ENCODE measurements at places on chromosomes 12 and 14.
A peak's percentile ranks its signal among the peaks of the same experiment; 100 is the strongest.

DNA sequence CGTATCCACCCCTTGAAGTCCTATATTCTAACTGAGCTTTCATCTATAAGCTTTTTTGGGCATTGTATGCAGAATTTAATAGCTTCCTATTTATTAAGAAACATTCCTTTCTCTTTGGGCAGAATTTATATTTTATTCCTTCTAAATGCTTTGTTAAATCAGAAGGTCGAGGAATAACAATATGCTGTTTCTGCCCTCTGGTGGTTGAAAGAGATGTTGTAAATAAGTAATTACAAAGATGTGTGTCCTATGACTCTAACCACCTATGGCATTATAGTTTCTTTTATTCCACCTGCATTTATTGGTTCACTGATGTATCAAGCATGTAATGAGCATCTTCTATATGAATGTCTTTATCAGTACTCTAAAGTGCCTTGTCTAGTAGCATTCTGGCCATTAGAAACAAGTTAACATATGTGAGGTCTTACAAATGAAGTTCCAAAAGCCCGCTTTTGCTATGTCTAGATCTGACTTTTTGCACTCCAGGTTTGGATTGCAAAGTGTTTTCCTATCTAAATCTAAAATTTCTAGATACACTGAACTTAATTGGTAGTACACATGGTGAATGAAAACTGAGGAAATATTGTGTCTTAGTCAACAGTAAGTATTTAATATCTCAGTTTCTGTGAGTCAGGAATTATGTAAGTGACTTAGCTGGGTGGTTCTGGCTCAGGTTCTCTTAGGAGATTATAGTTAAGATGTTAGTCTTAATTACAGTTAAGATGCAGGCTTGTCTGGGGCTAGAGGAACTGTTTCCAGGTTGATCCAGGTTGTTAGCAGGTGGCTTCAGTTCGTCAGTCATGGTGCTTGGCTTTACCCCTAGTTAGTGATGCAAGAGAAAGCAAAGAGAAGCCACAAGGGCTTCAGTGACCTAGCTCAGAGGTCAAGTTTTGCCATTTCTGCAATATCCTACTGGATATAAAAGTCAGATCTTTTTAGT lies 57.5 kb downstream of the PLEKHA5 start:
- peak; percentile 58 for DNase-seq

DNA sequence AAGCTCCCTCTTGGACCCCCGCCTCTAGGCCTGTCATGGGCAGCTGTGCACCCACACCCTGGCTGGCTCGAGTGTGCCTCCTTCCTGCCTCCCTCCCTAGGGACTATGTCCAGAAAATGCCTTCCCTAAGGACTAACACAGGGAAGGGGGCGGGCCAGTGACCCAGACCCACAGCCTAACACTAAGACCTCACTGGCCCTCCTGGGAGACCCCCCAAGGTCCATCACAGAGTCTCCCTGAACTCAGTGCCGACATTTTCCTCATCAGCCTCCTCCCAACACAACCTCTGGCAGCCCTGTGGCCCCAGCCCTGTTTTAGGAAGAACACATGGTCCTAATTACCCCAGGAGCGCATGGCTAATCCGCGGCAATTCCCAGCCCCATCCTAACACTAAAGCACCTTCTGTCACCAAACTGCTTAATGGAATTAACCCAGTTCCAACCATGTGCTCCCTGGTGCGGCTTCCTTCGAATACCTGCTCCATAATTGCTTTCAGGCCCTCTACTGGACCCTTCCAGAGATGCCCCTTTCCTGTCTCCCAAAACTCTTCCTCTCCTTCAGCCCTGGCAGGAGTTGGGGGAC lies 5.6 kb downstream of the MSI1 start:
- DNase-seq: no peak

DNA sequence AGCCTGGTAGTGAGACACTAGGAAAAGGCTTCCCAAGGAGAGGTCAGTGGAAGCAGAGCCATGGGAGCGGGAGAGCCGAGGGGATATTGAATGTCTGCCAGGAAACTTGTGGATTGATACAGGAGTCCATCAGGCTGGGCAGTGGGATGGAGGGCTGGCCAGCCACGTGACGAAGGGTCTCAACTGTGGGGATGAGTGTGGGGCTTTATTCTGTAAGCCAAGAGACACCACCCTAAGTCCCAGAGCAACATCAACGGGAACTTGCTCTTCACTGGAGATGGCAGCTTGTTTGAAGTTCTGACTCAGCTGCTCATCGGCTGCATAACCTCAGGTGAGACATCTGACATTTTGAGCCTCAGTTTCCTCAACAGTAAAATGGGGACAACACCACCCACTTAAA lies 197.8 kb downstream of the VRK1 start:
- DNase-seq: no peak

DNA sequence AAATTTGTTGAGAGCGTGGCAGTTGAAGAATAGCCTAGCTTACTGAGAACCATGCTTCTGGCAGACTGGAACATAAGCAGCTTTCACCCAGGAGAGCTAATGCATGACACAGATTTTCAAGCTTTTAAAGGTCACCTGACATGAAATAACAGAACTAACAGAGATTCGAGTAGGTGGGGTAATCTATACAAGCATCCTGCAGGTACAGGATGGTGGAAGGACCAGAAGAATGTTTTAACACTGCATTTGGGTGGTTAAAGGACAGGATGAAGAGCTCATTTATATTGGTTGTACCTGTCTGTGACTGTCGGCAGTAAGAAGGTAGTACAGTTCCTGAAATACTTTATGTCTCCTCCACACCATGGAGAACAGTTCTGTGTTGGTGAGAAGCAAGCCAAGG lies 8.9 kb downstream of the PELI2 start:
- DNase-seq: no peak

DNA sequence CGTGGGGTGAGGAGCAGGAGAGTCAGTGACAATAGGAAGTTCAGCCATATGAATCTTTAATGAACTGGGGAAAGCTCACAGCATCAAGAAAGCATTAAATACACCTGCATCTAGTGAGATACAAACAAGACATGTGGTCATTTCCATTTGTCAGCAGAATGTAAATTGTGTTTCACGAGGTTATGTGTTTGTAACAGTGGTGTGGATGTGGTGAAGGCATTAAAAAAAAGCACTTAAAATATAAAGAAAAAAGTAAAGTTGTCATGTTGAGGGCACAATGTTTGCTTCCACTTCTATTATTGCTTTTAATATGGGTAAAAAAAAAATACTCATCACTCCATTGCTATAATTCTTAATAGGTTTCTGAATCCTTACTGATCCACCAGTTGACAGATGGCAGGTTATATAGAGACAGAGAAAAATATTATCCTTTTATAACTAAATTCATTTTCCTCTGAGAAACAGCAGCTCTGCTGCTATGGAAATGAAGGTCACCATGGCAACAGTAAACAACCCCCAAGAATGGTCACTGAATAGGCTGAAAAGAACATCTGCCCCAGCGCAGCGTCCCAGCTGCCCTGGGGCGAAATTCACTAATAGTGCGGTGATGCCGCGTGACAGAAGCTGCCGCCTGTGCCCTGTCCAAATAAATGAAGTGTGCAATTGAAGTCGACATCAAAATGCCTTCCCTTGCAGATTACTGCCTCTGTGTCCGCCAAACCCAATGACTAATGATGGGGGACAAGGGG lies 226.1 kb downstream of the FOXN3 start:
- no peak for DNase-seq

DNA sequence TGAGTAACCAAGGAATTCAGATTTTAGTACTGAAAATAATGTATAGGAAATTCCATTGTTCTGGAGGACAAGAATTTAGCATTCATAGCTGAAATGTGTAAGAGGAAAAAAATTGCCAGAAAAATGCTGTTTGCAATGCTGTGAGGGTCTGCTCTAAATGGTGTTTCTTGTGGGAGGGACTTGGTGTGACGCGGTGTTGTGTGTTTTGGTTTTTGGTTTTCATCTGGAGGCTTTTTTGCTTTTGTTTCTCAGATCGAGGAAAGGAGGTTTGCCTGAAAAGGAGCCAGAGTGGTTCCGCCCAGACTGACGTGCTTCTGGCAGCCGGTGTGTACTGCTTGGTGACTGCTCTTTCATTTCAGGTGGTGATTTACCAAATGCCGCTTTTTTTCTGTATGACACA lies 211.8 kb upstream of the HMGA2 start:
- peak; percentile 43 for DNase-seq

GRCh38 chr12:118773956-118774723 lies 207.2 kb upstream of the SRRM4 start:
- no peak for DNase-seq

DNA sequence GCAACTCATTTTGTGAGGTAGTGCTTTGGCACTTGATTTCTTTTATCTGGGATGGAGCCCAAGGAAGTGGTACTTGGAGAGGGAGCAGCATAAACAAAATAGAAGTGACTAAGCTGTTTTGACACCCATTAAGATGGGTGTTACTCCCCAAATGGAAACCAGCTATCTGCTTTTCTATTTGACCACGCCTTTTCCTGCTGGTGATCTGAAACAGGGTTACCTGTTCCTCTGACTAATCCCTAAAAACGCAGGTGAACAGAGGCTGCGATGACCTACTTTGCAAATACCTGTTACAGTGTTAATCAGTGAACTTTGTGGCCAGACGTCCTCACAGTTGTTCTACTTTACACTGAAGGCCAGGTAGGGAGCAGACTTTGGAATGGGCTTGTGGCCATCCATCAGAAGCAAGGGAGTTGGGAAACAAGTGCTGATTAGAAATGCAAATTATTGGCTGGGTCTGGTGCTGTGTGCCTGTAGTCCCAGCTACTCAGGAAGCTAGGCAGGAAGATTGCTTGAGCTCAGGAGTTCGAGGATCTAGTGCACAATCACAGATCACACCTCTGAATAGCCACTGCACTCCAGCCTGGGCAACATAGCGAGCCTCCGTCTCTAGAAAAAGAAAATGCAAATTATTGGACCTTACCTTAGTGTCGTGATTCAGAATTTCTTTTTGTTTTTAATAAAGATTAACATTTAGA lies 58.3 kb upstream of the HECTD1 start:
- no peak for DNase-seq

DNA sequence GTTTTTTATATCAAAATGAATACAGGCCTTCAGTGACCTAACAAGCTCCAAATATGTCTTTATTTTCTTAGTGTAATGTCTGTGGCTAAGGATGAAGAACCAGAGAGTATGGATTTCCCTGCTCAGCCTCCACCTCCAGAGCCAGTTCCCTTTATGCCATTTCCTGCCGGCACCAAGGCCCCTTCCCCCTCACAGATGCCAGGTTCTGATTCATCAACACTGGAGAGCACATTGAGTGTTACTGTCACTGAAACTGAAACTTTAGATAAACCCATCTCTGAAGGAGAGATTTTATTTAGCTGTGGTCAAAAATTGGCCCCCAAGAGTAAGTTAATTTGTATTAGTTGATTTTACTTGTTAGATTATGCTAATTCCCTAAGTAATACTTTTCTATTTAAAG lies 61.0 kb downstream of the KIAA0586 start:
- DNase-seq: peak; percentile 62

- DNase-seq: no peak
Measured at GRCh38 chr14:62071039-62071438, 308.8 kb downstream of the SNAPC1 start.

- no peak for DNase-seq
Measured at GRCh38 chr12:74111688-74112360, 425.8 kb upstream of the ATXN7L3B start.

- no peak for DNase-seq
Measured at GRCh38 chr14:56310643-56311042, 192.4 kb downstream of the PELI2 start.

DNA sequence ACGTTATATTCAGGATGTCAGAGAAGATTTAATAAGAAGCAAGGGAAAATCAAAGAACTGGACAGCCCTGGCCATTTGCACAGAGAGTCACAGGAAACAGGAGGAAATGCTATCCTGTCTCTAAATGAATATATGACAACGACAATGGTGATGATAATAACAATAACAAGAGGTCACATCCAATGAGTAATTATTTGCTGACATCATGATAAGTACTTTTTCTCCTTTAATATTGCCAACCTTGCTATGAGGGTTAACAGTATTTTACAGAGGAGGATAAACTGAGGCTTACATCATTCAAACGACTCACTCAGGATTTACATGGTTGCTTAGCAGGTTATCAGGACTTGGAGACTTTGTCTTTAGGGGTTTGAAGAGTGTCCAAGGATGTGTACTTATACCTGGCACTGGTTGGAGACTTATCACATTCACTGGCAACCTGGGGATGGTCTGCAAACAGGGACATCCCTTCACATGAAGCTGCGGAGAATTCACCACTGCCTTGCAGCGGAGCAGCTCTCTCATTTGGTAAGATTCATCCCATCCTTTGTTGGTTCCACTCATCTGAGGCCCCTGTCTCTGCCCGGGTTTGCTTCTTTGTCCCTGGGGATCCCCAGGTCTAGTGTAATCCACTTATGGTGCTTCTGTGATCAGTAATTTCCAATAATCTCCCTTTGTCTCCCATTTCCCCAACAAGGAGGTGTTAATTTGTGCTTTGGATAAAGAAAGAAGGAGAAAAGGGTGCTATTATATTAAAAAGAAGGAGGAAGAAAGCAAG lies 637.8 kb downstream of the BCL11B start:
- no peak for DNase-seq

DNA sequence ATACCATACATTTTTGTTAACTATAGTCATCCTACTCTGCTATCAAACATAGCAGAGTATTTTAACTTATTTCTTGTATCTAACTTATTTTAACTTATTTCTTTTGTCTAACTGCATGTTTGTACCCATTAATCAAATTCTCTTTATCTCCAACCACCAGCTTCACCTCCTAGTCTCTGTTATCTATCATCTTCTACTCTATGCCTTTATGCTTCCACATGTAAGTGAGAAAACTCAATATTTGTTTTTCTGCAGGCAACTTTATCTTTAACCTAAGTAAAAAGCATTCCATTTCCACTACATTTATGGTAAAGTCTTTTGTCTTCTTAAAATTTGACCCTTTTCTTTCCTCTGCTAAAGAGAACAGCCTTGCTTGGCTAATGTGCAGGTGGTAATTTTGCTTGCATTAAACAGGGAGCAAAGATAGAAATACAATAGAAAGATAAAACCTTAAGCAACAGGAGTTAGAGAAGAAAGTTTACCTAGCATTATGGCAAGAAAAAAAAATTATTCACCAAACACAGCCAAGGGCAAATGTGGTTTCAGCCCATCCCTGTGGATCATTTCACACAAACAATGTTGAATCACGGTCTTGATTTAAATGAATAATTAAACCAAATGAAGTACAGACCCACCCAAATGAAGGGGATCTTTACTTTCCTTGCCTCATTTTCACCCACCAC lies 110.9 kb upstream of the TSPAN8 start:
- DNase-seq: no peak

- DNase-seq: peak; percentile 46
Measured at GRCh38 chr12:92827836-92828431, 101.2 kb downstream of the EEA1 start.

DNA sequence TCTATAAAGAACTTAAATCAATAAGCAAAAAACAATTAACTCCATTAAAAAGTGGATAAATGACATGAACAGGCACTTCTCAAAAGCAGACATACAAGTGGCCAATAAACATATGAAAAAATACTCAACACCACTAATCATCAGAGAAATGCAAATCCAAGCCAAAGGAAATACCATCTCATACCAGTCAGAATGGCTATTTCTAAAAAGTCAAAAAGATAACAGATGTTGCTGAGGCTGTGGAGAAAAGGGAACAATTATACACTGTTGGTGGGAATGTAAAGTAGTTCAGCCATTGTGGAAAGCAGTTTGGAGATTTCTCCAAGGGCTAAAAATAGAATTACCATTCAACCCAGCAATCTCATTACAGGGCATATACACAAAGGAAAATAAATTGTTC lies 234.5 kb upstream of the PLXNC1 start:
- peak; percentile 27 for DNase-seq
